Left cardiac atrium (tissue), 4 donors: ENCODE measurements at places on chromosomes 2 and 18. TPM values are rescaled to one million over a fixed set of nuclear protein-coding genes. Genes with fewer than 3 reads are reported as not detected.

DNA sequence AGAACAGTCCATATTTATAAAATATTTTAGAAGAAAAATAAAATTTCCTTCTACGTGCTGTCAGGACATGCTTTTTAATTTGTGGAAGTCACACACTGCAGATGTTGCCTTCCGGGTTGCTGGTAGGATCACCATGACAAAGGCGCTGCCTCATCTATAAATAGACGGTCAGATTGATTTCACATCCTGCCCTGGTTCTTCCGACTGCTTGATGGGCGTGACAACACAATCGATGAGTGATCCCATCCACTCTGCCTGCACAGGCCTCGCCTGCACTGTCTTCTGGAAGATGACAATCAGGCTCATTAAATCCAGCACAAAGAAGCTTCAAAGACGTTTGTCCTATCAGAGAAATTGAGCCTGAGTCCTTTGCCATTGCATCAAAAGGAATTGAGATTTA is 318.9 kb upstream of the TRIB2 start:
- DNase-seq = no peak

- no peak for DNase-seq
Observed at GRCh38 chr18:6976935-6977334, 140.7 kb downstream of the LAMA1 start.

DNA sequence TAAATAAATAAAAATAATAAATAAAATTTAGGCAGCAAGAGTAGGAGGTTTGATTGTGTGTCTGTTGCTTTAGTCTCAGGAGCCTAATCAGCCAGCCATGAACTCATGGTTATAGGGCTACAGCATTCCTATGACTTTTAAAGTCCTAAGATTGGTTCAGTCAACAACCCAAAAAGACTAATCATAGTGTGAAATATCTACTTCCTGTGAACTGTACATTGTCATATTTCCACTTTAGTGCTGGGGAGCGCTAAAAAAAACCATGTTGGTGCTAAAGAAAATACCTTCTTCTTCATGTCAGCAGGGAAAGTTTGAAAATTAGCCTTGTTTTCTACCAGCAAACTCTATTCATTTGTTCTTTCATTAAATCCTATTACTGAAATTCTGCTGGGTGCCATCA is 521.6 kb downstream of the RNF144A start:
- no peak for DNase-seq

DNA sequence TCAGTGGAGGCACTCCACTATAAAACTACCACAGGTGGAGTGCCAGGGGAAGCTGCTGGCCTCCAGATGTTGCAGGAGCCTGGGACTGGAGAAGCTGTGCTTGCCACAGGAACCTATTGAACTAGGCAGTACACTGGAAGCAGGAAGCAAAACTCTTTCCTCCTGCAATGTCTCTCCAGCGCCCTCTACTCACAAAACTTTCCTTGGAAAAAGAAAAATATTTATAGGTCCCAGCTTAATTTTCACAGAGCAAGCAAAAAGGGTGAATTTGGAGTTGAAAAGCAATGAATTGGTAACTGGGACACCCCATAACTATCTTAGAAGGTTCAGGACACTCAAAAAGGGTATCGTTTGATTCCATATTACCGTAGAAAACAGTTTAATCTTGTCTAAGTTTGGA is 33.2 kb upstream of the REEP1 start:
- DNase-seq = no peak

DNA sequence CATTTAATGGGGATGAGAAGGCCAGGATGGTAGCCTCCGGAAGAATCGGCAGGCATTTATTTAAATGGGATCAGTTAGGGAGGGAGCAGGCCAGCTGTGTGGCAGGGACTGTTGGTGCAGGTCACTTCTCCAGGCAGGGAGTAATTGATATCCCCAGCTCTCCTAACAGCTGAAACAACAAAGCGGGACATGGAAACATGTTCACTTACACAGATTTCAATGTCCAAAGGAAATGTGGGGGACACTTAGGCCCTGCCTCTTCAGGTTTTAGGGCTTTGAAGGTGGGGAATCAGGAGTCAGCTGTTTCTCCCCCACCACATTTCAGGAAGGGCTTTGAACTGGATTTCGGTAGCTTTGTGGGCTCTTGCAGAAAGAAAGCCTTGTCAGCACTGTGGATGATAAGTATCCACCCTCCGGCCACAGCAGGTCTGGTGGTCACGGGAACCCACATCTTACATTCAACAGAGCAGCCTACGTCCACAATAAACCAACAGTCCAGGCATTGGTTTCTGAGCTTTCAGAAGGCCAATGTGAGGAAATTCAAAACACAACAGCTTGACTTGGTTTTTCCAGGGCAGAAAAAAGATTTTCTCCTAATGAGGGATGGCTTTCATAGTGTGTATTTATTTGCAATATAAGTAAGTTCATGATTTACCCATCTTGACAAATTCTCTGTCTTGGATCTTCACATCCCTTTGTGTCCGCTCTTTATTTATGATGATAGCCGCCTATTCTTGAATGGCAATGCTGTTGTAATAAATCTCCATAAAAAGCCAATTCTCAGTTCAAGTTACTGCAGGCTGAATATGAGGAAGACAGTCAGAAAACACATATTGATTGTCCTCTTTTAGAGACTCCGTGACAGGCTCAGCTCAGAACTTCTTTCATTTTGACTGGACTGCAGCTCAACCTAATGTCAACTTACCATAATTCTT is 96.6 kb upstream of the NRP2 start:
- no peak for DNase-seq

DNA sequence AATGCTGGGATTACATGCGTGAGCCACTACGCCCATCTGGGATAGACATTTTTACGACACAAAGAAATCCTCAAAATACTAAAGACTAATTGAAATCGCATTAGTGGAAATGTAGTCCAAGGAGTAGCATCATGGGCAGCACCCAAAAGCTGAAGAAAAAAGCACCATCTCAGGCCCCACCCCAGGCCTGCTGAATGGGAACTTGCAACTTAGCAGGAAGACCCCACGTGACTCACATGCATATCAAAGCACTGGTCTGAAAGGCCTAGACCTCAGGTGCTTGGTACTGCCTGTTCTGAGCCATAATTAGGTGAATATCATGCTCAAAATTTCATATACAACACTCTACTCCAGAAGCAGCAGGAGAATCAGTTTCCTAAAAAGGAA is 28.9 kb downstream of the SPRED2 start:
- no peak for DNase-seq

DNA sequence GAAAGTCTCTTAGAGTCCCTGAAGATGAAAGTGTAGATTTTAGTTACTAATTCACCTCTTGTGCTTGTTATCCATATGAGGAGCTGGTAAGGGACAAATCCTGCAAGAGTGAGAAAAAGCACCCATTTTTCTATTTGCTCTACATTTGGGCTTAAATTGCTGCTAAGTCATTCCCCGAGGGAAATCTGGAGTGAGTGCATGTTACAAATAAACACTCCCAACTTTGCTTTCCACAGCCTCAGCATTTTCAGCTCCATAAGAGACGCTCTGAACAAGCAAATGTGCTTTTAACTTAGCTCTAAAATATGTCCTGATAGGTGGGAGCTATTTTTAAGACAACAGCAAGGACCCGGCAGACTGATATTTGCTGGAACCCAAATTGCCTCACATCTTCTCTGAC is 126.7 kb downstream of the DPP10 start:
- DNase-seq = no peak

GRCh38 chr2:149235816-149236375 is 94.5 kb upstream of the LYPD6 start:
- DNase-seq = no peak

GRCh38 chr2:227939271-227940027 is 68.0 kb downstream of the DAW1 start:
- DNase-seq = no peak

DNA sequence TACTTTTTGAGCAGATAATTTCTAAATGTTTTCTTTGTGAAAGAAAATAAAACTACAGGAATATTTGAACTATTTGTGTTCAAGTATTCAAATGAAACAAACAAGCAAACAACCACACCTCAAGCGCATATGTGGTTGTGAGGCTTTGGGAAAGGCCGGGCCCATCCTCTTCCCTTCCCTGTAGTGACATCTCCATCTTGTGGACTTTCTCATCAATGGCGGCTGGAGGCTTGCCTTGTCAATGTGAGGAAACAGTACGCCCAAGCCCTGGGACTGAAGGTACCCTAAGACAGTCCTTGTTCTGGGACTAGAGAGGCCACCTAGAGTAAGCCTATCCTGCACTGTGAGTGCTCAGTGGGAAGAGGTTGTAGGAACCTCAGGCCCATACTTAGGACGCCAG is 166.8 kb downstream of the TPGS2 start:
- peak; percentile 18 for DNase-seq

Gene UGT1A4
- total RNA-seq = not detected

Gene KCNE4
- 5.1 TPM for total RNA-seq

Gene IL37
- total RNA-seq = not detected

Gene LHCGR
- 0.44 TPM for total RNA-seq

Gene SESTD1
- 58.5 TPM for total RNA-seq

Gene IL36B
- total RNA-seq = not detected
